ENCODE measurements at places on chromosomes 3 and 15.

DNA sequence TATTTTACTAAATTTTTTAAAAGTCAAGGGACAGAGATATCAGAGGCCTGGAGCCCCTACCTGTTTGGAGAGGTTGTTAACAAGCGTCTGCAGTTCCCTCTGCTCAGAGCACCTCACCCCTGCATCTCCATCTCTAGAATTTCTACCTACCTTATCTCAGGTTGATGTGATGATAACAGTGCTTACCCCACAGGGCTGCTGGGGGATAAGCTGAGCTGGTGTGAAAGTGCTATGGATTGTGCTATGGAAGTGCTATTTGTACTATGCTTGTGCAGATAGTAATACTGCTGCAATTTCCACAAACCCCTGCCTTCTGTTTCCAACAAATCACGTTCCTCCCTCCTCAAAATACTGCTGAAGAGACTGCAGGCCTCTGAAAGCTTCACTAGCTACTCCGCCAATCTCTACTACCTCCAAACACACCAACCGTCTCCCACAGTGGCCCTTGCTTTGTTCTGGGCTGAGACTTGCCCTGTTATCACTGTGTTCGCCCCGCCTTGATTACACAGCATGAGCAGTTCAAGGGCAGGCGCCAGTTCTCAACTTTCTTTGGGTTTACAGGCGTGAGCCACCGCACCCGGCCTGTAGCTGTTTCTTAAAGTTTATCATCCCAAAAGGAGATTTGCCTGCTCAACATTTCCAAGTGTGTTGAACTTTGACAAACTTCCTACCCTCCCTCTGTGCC, 28.4 kb upstream of the PARL start:
- no peaks in the 10 kb centered on the region for H3K27me3 ChIP-seq
- H3K4me1 ChIP-seq = peaks cover 5% of the 10 kb centered on the region
- H3K27ac ChIP-seq = no peak overlapping the region
- H3K36me3 ChIP-seq = no peaks in the 10 kb centered on the region
- no peak for DNase-seq

DNA sequence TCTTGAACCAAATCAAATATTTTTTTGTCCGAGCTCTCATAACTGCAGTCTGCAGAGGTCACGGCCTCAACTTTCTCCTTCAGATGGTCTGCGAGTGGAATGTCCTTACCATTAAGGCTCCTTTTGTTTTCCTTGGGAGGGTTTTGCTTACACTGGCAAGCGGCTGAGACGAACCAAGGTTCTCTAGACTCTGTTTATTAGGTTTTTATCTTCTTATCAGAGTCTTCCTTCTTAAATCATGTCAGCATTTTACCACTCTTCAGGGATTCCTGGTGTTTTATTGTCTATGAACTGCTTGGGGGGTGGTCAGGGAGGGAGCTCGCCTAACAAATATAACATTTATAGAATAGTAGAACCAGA, 773.7 kb upstream of the NR2F2 start:
- H3K27me3 ChIP-seq = no peaks in the 10 kb centered on the region
- no peak for DNase-seq
- H3K4me1 ChIP-seq = peaks cover 17% of the 10 kb centered on the region
- no peaks in the 10 kb centered on the region for H3K36me3 ChIP-seq

DNA sequence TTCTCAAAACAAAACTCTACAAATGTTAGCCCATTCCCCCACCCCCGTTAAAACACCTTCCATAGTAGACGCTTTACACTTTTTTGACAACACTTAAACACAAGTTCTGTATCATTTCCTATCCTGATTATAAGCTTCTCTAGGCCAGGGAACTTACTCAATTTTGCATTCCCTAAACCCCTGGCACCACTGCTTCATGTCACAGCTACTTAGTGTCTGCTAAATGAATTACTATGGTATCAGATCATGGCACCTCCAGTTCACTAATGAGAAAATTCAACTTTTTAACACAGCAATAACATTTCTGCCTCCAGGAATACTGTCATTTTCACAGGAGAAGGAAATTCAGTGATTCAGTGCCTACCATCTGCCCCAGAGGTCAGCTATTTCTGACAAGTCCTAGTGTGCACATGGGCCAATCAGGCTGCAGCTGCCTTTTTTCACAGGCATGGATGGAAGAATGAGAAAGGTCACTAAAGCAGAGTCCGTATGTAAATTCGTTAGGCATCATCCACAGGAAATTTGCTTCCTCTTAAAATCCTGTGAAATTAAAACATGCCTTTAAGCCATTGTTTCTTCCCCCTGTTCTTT, 18.5 kb downstream of the SFMBT1 start:
- H3K27ac ChIP-seq = no peak overlapping the region
- no peaks in the 10 kb centered on the region for H3K36me3 ChIP-seq
- H3K4me1 ChIP-seq = peaks cover 62% of the 10 kb centered on the region
- no peak overlapping the region for H3K4me3 ChIP-seq

GRCh38 chr3:86830566-86830965, 160.4 kb downstream of the VGLL3 start:
- peaks cover 15% of the 10 kb centered on the region for H3K4me1 ChIP-seq
- H3K27ac ChIP-seq = no peak overlapping the region
- H3K27me3 ChIP-seq = no peaks in the 10 kb centered on the region
- H3K4me3 ChIP-seq = no peak overlapping the region
- no peaks in the 10 kb centered on the region for H3K36me3 ChIP-seq
- no peak for DNase-seq

- H3K27ac ChIP-seq = no peak overlapping the region
- no peak for DNase-seq
- no peak overlapping the region for H3K4me3 ChIP-seq
- H3K36me3 ChIP-seq = no peaks in the 10 kb centered on the region
- H3K27me3 ChIP-seq = no peaks in the 10 kb centered on the region
- peaks cover 11% of the 10 kb centered on the region for H3K4me1 ChIP-seq
Observed at GRCh38 chr3:111723293-111724215, 128.4 kb upstream of the ZBED2 start.

GRCh38 chr15:56813995-56814394, 80.7 kb upstream of the ZNF280D start:
- H3K27me3 ChIP-seq = no peaks in the 10 kb centered on the region
- DNase-seq = no peak
- H3K36me3 ChIP-seq = peaks cover 3% of the 10 kb centered on the region
- H3K4me1 ChIP-seq = no peaks in the 10 kb centered on the region
- no peak overlapping the region for H3K27ac ChIP-seq

GRCh38 chr3:47802734-47803479, at the start of gene DHX30:
TSS of gene DHX30 (plus strand) at chr3:47803138. CDS start at chr3:47810684, 7,546 bp downstream.
- peak within 1 kb of the TSS; percentile 98 for H3K4me3 ChIP-seq
- peaks cover 11% of the 10 kb centered on the region for H3K4me1 ChIP-seq
- H3K36me3 ChIP-seq = peaks cover 14% of the 10 kb centered on the region
- peak within 1 kb of the TSS; percentile 98 for H3K27ac ChIP-seq

- no peaks in the 10 kb centered on the region for H3K36me3 ChIP-seq
- H3K4me3 ChIP-seq = no peak overlapping the region
- DNase-seq = no peak
- peaks cover 63% of the 10 kb centered on the region for H3K4me1 ChIP-seq
Observed at GRCh38 chr3:17623464-17623863, 119.0 kb downstream of the TBC1D5 start.

DNA sequence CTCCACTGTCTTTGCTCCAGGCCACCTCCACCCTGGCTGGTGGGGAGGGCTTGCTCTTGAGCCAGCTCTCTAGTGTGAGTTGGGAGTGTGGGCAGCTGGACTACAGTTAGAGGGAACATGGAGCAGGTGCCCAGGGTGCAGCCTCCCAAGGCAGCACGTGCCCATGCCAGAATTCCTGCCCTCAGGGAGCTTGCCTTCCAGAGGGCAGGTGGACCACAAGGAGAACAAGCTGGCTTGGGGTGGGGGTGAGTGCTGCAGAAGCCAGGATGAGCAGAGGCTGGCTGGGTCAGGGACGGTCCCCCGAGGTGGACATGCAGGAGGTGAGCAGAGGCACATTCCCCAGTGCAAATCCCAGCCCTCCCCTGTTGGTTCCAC, 89.5 kb downstream of the VGLL4 start:
- H3K27ac ChIP-seq = no peak overlapping the region
- peaks cover 14% of the 10 kb centered on the region for H3K36me3 ChIP-seq
